ENCODE measurements at places on chromosomes 3 and 15.

GRCh38 chr3:25665315-25666280 is 891 bp upstream of the TOP2B start:
- peak; percentile 37 for DNase-seq

GRCh38 chr3:136023264-136023978 is 57.9 kb downstream of the PPP2R3A start:
- no peak for DNase-seq

DNA sequence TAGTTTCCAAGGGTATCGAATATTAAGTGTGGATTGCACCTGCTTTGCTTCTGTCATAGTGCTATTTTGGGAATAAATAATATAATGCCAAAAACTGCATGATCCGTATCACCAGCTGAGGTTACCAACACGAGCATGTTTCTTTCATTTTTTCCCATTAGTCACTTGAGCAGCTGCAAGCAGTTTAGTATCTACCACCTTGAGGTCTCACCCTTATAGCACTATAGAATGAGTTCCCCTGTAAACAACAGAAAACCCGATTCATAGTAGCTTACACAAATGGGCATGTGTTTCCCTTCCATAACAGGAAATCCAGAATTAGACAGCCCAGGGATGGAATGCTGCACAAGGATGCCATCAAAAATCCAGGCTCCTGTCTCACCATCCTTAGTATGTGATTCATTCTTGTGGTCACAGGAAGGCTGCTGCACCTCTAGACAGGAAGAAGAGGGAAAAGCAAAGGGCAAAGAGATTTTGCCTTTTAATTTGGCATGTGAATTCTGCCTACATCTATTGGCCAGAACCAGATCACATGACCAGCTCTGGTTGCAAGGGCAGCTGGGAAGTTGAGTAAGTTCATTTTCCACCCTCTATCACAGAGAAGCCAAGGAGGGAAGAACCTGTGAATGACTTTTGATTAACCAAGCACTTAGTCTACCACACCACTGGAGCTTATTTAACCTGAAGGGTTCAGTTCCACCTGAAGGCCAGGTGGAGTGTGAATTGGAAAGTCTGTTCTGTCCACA is 91.3 kb upstream of the SLC25A36 start:
- DNase-seq, result no peak

DNA sequence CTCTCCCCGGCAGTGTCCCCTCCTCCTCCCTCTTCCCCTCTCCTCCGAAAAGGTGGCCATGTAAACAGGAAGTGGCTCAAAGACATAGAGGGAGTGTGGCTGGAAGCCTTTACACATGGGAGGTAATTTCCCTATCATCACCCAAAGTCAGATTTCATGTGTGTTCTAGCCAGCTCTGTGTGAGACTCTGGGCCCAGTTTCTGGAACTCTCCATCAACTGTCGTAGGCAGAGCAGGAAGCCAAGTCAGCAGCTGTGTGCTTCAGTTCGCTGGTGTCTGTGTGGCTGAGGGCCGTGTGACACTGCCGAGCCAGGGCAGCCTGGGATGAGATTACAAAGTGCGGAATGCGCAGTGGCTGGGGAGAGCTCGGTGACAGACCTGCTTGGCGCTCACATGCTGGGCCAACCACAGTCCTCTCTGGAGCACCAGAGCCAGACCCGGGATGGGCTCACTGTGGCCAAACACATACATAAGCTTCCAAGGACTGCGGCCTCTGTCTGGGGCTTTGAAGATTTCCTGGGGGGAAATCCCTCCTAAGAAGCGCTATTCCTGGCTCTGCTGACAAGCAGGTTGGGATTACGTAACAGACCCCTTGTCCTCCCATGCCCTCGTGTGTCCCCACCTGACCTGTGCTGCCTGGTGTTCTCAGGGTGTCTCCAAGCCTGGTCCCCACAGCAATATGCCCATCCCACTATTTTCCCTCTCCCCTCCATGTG is 50.7 kb downstream of the UMPS start:
- no peak for DNase-seq

- peak; percentile 71 for DNase-seq
Observed at GRCh38 chr15:78453447-78453846, 15.4 kb downstream of the IREB2 start.

GRCh38 chr3:87333393-87333892 is 57.1 kb upstream of the POU1F1 start:
- DNase-seq, result no peak

DNA sequence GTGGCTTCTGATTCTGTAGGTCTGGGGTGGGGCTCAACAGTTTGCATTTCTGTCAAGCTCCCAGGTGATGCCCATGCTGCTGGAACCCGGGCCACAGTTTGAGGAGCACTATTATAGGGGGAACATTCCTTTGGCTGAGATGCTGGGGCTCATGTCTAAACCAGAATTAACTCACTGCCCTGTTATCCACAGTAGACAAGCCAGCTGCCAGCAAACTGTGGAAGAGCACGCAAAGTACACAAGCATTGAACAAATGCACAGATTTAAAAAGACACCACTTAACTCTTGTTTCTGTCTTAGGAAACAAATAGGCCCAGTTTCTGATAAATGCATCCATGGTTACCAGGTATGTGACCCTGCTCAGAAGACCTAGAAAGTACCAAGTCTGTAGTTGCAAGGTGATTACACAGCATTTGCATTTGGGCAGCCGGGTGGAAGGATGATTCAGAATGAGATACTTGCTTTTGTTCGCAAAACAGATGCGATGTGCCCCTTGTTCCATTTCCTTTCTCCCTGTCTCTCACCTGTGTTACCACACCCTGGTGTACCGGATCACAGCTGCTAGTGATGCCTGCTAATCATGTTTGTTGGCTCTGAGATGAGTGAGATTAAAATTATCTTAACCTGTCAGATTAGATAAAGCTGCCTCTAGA is 12.4 kb downstream of the GYG1 start:
- DNase-seq, result no peak

GRCh38 chr3:165502707-165503106 is 306.5 kb upstream of the SLITRK3 start:
- DNase-seq, result no peak

GRCh38 chr15:99729920-99730319 is 3.3 kb downstream of the LYSMD4 start:
- DNase-seq, result no peak

DNA sequence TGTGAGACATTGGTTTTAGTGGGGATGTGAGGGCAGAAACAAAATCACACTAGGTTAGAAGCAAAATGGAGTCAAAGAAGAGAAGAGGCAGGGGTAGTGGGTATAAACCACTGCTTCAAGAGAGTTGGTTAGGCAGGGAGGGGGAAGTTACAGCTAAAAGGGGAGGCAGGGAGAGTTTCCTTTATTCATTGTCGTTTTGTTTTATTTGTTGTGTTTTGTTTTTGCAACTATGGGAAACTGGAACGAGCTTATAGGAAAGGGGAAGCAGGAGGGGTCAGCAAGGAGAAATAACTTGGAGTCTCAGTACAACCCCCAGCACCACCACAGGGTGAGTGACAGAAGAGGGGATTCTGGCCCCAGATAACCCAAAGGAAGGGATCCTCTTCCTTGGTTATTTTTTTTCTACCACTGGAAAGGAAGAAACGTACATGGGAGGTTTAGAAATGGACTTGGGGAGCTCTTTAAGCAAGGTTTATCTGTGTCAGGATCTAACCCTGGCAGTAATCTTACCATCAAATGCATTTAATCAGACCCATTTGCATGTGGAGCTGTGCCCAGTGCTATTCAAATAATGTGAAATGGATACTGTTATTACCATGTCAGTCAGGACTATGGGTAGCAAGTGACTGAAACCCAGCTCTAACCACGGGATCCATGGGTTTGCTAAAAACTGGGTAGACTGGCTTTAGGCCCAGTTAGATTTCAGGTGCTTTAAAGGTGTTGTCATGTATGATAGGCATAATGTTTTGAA is 68.7 kb downstream of the CCNL1 start:
- peak; percentile 80 for DNase-seq

DNA sequence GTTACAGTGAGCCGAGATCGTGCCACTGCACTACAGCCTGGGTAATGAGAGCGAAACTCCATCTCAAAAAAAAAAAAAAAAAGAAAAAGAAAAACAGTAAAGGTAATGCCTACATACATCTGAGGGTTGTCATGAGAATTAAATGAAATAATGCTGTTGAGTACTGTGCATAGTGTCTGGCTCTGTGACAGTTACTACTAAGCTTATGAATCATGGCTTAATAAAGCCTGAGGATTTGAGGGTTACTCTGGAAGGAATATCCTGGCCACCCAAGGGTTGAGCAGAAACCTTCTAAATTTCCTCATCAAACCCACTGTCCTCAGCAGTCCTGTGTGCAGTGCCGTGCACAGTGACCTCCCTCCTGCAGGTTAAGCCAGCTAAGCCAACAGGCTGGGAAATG is 26.8 kb upstream of the ELP6 start:
- no peak for DNase-seq

- no peak for DNase-seq
Observed at GRCh38 chr15:89198934-89199333, 22.4 kb downstream of the RLBP1 start.

DNA sequence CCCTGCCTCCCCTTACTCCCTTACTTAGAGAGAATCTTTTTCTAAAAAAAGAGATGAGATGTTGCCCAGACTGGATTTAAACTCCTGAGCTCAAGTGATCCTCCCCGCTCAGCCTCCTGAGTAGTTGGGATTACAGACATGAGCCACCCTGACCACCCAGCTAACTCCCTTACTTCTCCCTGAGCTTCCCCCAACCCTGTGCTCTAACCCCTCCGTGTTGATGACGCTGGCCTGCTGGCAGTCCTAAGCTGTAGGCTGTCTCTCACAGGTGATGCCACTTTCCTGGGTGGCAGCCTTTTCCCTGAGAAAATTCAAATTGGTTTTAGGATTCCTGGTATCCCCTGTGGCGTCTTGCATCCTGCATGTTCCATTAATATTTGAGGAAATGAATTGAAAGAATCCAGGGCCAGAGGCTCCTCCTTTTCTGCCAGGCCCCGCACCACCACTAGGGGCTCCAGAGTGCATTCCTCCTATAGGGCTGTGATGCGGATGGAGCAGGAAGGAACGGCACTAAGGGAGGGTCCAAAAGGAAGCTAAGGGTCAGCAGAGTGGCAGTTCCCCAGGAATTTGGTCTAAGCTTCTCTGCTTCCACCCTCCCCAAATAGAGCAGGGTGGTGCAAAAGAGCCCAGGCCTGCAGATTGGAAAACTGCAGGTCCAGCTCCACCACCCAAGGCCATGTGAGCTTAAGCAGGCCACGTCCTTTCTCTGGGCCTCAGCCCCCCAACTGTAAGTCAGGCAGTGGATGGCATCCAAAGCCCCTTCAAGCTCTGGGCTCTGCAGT is 101.1 kb downstream of the DAPK2 start:
- DNase-seq, result peak; percentile 63

Data from CD14-positive monocyte (primary cell).